ENCODE measurements at places on chromosomes 12 and 14. TPM values are rescaled to one million over a fixed set of nuclear protein-coding genes. Genes with fewer than 3 reads are reported as not detected.

- DNase-seq, result no peak
Measured at GRCh38 chr12:52216807-52217206, 16.2 kb upstream of the KRT7 start.

DNA sequence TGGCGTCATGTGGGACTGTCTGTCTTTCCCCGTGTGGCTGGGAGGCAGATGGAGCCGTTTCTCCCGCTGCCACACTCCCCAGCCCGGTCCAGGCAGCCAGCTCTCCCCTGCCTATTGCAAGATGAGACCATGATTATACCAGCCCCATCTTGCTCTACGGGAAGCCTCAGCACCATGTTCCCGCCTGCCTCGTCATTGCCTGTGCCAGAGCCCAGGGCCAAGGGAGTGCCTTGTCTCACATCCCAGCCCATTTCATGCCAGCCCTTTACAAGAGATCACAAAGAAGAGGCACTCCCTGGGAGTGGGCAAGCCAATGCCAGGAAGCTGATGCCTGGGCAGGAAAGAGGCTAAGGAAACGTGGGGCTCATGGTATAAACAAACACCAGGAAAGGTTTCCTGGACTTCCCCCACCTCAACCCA, 23.9 kb downstream of the GPR68 start:
- DNase-seq, result no peak

DNA sequence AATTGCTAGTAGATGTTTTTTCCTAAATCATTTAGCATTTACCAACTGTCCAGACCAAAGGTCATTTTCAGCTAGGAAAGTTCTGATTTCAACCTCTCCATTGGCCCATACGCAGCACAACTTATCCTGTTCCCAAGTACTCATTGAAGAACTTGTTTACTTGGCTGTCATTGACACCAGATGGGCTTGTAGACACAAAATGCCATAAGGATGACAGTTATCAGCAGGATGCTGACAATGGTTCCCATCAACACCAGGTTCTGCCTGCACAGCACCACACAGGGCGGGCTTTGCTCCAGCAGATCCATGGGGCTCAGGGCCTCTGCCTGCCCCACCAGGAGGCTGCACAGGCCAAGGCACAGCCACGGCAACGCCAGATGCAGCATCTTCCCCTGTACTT, 36.5 kb upstream of the TMPRSS12 start:
- no peak for DNase-seq

DNA sequence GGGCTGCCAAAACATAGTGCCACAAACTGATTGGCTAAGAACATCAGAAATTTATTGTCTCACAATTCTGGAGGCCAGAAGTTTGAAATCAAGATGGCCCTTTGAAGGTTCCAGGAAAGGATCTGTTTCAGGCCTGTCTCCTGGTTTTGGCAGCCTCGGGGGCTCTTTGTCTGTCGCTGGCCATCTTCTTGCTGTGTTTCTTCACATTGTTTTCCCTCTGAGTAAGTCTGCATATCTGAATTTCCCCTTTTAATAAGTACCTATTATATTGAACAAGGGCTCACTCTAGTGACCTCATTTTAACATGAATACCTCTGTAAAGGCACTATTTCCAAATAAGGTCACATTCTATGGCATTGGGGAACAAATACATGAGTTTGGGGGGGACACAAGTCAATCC, 467.1 kb upstream of the MGAT4C start:
- no peak for DNase-seq

Gene HOXC12
- total RNA-seq, result not detected

Gene FAM181A
- total RNA-seq, result not detected

DNA sequence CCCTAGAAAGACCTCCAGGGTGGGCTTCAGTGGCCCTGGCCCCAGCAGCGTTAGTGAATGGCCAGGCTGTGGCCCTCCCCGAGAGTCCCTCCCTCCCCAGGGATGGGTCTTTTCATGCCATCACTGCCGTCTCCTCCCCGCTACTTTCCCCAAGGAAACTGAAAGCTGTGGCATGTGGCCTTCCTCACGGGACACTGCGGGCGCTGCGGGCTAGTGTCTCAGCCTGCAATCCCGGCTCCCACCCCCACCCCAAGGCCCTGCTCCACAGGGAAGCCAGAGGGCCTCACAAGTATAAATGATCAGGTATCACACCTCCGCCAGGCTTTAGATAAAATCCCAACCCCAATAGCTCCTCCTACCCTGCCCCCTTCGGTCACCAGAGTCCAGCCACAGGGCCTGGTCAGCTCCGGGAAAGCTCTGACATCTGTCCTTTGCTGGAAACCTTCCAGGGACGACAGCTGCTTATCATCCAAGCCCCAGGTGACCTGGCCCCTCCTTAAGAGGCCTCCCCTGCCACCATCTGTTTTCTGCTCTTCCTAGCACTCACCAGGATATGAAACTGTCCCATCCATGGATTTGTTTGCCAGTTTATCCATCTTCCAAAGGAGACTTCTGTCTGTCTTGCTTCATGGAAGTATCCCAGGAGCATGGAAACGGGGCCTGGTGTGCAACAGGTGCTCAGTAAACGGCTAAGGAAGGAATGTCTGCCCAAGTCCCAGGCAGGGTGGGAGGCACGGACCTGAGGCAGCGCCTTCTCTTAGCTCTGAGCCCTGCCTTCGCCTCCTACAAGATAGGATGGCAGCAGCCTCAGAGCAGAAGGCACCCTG, 31.6 kb downstream of the CCDC85C start:
- DNase-seq, result no peak

Gene ABHD12B
- not detected for total RNA-seq

Gene GLS2
- total RNA-seq, result not detected

DNA sequence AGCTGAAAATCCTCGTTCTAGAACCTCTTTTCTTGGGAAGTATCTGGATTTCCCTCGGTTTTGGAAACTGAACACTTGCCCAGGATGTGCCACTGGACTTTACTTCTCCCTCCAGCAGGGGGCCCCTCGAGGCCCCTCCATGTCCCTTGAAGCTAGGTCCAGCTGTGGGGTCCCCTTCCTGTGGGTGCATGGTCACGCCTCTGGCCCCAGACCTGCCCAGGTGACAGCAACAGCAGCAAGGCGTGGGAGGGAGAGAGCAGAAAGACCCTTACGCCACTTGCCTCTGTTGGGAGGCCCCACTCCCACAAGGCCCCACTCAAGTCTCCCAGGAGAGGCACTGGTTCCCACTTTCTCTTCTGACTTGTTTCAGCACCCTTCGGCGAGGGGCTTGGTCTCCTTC, 3.1 kb downstream of the SLC25A29 start:
- peak; percentile 58 for DNase-seq

- no peak for DNase-seq
Measured at GRCh38 chr12:94186278-94187241, 38.2 kb downstream of the PLXNC1 start.

Gene GPX2
- total RNA-seq, result not detected

GRCh38 chr14:21211509-21211908, 55.6 kb upstream of the OR5AU1 start:
- DNase-seq, result no peak

DNA sequence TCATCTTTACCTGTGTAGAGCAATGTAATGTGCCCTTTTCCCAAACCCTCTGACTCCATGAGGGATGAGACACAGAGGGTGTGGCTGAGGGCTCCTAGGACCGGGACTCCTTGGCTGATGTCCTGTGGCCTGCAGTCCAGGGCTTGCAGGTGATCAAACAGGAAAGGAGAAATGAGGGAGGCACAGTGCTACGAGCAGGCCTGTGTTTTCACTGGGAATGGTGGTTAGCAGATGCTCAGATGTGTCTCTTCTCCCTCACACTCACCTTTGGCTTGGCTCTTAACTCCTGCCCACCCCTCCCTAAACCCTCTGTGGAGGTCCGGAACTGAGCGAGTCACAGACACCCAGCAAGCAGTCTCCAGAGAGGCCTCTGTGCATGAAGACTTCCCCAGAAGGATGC, 254.4 kb downstream of the DAD1 start:
- no peak for DNase-seq

DNA sequence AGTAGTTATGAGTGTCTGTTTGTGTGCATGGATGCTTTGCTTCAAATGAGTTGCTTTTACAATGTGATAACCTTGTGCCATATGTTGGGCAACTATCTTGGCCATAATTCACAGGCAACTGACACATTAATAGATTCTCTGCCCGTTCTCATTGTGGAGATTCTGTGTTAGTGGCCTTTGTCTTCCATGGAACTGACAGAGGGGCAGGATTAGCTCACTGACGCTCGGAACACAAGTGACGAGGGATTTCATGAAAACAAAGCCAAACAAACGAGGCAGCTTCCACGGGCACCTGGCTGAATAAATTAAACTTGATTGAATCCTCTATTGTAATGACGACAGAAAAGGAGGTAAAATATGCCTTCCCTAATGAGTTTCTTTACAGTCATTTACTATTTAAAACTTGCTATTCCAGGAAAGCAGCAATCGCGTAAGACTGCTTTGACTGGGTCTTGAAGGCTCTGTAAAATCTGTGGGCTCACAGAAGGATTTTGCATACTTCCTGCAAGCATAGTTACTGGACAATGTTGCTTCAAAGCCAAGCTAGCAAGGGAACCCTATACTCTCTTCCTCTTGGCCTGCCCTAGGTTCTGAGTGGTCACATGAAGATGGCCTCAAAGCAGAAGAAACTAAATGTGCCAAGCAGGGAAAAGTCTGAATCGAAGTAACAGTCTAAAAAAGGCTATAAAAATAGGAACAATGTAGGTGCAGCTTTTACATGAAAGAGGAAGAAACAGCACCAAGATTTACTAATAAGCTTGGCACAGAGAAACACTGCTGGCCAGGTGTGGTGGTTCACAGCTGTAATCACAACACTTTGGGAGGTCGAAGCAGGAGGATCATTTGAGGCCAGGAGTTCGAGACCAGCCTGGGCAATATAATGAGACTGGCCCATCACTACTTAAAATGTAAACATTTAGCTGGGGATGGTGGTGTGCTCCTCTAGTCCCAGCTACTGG, 28.1 kb upstream of the SINHCAF start:
- no peak for DNase-seq

Gene SRP54
- 62.7 TPM for total RNA-seq

GRCh38 chr14:58353516-58354299, 42.0 kb upstream of the TOMM20L start:
- DNase-seq, result no peak

DNA sequence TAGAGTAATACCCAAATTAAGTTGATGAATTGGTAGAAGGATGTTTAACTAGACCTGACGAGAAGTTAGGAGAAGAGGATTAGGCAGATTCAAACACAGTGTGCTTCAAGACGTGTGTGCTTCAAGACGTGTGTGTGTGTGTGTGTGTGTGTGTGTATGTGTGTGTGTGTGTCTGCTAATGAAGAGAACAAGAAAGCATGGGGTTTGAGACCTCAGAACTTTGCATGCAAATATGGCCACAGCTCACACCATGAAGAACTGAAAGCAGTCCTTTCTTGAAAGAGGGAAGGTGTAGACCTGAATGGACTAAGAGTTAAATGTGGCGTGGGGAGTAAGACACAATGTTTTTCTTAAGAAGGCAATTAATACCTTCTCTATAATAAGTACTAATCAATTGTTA, 32.5 kb upstream of the SSPN start:
- DNase-seq, result no peak

Gene HOTAIR
- total RNA-seq, result not detected

Gene ESR2
- total RNA-seq, result 0.03 TPM

Gene KRT81
- total RNA-seq, result 0.16 TPM

Gene HOXC9
- total RNA-seq, result 7.2 TPM

Gene NUAK1
- 0.63 TPM for total RNA-seq

Gene C12orf60
- 15.9 TPM for total RNA-seq

DNA sequence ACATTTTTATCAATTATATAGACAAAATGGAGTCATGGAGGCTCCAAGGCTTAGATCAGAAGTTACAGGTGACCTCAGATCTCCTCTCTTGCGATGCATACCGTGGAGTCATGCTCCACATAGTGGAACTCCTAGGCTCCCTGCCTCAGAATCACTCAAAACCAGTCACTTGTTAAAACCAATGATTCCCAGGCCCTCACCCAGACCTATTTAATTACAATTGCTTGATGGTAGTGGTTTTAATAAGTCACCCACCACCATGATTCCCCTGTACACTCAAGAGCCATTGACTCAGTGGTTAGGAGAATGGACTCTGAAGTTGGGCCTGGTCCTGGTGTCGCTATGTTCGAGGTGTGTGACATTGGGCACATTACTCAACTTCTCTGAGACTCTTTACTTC, 26.9 kb downstream of the IFNG-AS1 start:
- DNase-seq, result no peak

- DNase-seq, result no peak
Measured at GRCh38 chr12:123681605-123682004, 10.7 kb downstream of the TCTN2 start.

DNA sequence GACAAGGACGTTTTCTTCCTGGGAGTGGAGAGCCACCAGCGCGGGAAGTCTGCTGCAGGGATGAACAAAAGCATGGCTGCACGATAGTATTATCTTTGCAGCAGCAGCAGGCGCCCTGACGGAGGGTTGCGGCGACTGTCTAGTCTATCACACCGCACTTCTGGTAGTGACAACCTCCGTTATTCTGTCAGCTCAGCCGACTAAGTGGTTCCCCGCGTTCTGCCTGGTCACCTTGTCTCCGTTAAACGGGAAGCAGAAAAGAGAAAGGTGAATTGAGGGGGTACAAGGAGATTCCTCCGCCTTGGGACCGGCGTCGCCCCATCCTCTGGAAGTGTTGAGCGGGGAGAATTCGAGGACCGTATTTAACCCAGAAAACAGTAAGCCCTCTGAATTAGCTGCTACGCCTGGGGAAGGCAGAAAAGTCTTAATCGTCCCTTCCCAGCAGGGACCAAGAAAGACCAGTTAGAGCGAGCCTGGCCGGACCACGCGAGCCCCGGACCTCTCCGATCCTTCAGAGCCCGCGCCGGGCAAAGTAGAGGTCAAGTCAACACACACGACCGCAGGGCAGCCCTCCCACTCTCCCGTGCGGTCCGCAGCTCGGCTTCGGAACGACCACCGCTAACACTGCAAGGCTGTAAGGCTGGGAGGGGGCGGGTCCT, 536 bp upstream of the DAAM1 start:
- no peak for DNase-seq

Gene TEX52
- not detected for total RNA-seq

Gene OR6C2
- total RNA-seq, result not detected

DNA sequence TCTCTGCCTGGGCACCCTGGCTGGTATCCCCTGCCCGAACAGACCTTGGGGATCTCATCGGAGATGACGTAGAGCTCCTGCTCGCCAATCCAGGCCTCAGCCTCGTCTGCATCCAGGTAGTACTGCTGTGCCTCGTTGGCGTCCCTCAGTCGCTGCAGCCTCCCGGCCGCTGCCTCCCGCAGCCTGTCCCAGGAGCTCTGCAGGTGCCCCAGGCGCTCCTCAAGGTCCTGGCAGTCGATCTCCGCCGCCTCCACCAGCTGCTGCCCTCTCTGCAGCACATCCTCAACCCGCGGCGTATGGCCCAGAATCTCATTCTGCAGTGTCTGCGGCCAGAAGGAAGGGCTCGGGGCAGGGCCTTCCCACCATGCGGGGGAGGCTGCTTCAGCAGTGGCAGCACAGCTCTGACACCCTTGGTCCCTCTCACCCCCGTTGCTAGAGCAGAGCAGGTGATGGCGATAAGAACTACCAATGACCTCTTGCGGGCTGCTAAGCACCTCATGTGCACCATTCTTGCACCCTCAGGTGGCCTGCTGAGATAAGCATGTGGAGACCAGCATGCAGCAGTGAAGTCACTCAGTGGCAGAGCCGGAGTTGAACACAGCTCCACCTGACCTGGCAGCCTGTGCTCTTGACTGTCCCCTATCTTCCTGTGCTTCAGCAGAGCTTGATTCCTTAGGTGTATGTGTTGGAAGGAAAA, 71.0 kb downstream of the PLEKHG3 start:
- DNase-seq, result no peak

Gene OR4E2
- not detected for total RNA-seq

All from SK-MEL-5 (cell line).